Right ventricle myocardium inferior (tissue), 1 donor: ENCODE measurements at places on chromosomes 1 and 21. TPM values are rescaled to one million over a fixed set of nuclear protein-coding genes. Genes with fewer than 3 reads are reported as not detected.

TMEM269 gene
- not detected for total RNA-seq

RAP1GAP gene
- 4.5 TPM for total RNA-seq

ANKRD34A gene
- total RNA-seq: 0.62 TPM

XCL2 gene
- total RNA-seq: not detected

RHD gene
- not detected for total RNA-seq

FCAMR gene
- not detected for total RNA-seq

C1QA gene
- total RNA-seq: 124 TPM

CR1L gene
- not detected for total RNA-seq

SMG5 gene
- 91.6 TPM for total RNA-seq

SPRR4 gene
- not detected for total RNA-seq

ZC3H12A gene
- 4.3 TPM for total RNA-seq

RC3H1 gene
- 20.2 TPM for total RNA-seq

FAM163A gene
- total RNA-seq: 0.65 TPM

CACNA1E gene
- 3.7 TPM for total RNA-seq

DISC1 gene
- 3.9 TPM for total RNA-seq

DCST1 gene
- total RNA-seq: not detected

RAB25 gene
- not detected for total RNA-seq

NOS1AP gene
- total RNA-seq: 3.5 TPM

PTGER3 gene
- total RNA-seq: 4.9 TPM

GIPC2 gene
- 2.5 TPM for total RNA-seq

VWA5B1 gene
- total RNA-seq: not detected

PTGFRN gene
- 119 TPM for total RNA-seq

C1orf146 gene
- total RNA-seq: not detected

PLA2G2D gene
- not detected for total RNA-seq

TBX15 gene
- 0.43 TPM for total RNA-seq

S100A3 gene
- total RNA-seq: 0.49 TPM

CYP4A22 gene
- total RNA-seq: not detected

CRNN gene
- total RNA-seq: not detected

A3GALT2 gene
- total RNA-seq: not detected

ERICH3 gene
- total RNA-seq: not detected

SLC19A2 gene
- total RNA-seq: 16.5 TPM

LCE1F gene
- not detected for total RNA-seq

OR2M3 gene
- total RNA-seq: not detected

GREM2 gene
- not detected for total RNA-seq

MYCL gene
- total RNA-seq: 1.1 TPM

C1orf94 gene
- not detected for total RNA-seq

MCOLN2 gene
- 0.19 TPM for total RNA-seq

FMO5 gene
- 8.2 TPM for total RNA-seq

OR2W3 gene
- not detected for total RNA-seq

TEDDM1 gene
- total RNA-seq: not detected

GABPA gene
- total RNA-seq: 18.3 TPM

C4BPA gene
- total RNA-seq: not detected

CTXND2 gene
- not detected for total RNA-seq

FCGR3B gene
- 4.8 TPM for total RNA-seq

HES3 gene
- not detected for total RNA-seq

RCSD1 gene
- 41.6 TPM for total RNA-seq

FOXE3 gene
- total RNA-seq: not detected
